NCI-H2227 treated with DMSO at 0.1 percent for 48 hours (cell line): ENCODE measurements at places on chromosomes 16 and 17.

DNA sequence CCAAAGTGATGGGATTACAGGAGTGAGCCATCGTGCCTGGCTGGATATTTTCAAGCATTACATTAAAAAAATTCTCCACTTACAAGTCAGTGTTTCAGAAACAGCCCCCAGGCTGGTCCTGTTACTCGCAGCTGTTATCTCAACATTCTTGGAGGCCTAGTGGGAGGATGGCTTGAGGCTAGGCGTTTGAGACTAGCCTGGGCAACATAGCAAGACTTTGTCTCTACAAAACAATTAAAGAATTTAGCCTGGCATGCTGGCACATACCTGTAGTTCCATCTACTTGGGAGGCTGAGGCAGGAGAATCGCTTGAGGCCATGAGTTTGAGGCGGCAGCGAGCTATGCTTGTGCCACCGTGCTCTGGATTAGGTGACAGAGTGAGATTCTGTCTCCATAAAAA, 26.5 kb upstream of the SPNS3 start:
- DNase-seq: no peak

DNA sequence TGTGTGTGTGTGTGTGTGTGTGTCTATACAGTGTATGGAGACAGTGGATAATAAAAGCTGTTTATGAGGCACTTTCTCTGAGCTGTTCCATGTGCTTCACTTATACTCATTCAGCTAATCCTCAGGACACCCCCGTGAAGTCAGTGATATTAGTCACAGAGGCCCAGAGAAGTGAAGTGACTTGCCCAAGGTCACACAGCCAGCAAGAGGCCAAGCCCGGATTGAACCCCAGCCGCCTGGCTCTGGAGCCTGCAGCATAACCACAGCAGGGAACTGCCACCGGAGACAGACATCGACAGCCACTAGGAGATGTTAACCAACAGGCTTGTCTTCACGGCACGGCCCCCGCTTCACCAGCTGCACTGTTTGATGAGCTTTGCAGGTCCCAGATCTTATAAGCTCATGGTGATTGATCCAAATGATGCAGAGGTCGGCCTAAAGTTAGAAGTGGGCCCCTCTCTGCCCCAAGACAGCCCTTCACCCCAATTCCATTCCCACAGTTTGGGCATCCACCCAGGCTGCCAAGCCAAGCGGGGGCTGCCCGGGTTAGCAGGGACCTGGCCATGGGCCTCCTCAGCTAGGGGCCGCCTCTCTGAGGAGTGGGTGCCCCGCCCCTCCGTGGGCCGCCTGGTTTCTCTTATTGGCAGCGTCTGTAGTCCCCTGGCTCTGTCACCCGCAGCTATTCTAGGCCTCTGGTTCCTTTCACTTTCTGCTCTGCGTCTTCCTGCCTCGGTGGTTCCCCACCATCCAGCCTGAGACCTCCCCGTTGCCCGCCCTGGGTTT, 30.9 kb downstream of the SOCS1 start:
- no peak for DNase-seq

DNA sequence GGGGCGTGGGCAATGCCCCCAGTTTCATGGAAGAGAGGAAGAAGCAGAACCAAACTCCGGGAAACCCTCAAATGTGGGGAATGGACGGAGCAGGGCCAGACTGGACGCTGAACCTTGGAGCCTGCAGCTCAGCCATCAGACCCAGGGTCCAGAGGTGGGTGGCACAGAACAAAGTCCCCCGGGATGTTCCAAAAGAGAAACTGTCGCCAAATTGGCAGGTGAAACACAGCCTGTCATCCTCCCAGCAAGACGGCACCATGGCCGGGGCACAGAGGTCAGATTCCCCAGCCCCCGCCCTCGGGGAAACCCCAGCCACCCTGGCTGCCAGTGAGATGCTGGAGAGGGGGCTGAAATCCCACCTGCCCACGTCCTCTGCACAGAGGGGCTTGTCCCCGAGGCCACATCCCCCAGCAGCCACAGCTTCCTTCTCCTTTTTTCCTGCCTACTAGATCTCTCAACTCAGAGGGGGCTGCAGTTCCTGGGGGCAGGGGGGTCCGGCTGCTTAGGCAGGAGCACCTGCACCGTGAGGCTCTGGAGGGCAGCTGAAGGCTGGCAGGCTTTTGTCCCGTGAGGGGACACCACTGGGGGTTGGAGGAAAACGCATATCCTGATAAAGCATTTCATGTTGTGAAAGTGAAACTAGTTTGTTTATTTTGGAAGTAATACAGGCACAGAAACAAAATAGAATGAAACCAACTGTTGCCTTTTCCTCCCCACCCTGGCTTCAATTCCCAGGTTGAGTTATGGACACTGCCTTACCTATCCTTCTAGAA, 1.2 kb upstream of the SECTM1 start:
- no peak for DNase-seq

GRCh38 chr17:74502861-74503260, 28.4 kb downstream of the CD300LB start:
- DNase-seq: no peak

GRCh38 chr17:5892921-5893675, 177.1 kb upstream of the WSCD1 start:
- DNase-seq: no peak

GRCh38 chr16:610513-611381, 20.0 kb upstream of the WFIKKN1 start:
- no peak for DNase-seq

DNA sequence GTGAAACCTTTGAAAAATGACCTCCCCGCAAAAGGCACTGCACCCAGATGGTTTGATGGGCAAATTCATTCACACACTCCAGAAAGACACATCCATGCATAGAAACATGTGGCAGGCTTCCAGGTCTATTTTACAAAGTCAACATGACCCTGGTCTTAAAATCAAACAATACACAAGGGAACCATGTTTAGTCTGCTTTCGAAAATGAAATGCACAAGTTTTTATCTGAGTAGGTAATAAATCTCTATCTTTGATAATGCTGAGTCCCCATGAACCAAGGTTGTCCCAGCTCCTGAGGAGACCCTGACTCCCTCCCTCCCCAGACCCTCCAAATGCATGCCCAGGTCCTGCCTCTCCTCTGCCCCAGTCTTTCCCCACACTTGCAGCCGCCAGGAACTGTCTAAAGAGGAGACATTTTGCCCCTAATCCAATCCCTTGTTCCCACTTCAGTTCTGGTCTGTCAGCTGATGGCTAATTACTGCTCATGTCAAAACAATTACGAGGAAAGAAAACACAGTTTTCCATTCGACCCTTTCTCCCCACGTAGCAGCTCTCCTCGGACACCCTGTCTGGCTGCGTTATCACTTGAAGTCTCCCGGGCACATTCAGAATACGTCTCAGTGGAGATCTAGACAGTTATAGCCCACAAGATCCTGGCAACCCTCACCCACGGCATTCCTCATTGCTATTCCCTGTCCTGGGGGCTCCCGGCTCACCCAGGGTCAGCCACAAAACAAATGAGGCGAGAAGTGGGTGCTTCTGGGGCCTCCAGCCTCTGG, 68.8 kb upstream of the RCVRN start:
- no peak for DNase-seq

- DNase-seq: no peak
These were observed 497 bp downstream of the CES1 start for GRCh38 chr16:55832425-55832772.

GRCh38 chr17:37301288-37301687, 74.5 kb upstream of the C17orf78 start:
- no peak for DNase-seq

- no peak for DNase-seq
These were observed 16.8 kb downstream of the POLR3E start for GRCh38 chr16:22313876-22314470.

GRCh38 chr17:74659889-74660288, 36.4 kb upstream of the CD300E start:
- no peak for DNase-seq

- DNase-seq: no peak
These were observed 1.4 kb upstream of the STH start for GRCh38 chr17:45997624-45998023.

DNA sequence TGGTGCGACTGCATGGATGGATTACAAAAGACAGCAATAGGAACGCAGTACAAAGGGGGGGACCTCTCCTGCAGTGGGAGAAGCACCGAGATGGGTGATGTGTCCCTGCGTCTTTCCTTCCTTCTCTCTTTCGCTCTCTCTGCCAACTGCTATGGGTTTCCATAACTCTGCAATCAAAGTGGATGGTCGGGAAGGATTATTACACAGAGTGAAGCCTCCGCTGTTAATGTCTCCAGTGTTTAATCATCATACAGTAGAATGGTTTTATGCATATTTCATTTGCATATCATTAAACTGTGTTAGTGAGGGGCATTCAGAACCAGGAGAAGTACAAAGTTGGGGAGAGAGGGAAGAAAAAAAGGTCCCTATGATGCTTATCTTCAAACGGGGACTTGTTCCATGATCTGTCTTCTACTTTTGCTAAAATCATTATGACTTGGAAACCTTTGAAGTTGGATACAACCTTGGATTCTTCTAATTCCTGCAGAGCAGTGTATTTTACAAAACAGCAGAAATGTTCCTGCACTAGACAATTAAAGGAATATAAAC, 255.9 kb upstream of the PMFBP1 start:
- no peak for DNase-seq

DNA sequence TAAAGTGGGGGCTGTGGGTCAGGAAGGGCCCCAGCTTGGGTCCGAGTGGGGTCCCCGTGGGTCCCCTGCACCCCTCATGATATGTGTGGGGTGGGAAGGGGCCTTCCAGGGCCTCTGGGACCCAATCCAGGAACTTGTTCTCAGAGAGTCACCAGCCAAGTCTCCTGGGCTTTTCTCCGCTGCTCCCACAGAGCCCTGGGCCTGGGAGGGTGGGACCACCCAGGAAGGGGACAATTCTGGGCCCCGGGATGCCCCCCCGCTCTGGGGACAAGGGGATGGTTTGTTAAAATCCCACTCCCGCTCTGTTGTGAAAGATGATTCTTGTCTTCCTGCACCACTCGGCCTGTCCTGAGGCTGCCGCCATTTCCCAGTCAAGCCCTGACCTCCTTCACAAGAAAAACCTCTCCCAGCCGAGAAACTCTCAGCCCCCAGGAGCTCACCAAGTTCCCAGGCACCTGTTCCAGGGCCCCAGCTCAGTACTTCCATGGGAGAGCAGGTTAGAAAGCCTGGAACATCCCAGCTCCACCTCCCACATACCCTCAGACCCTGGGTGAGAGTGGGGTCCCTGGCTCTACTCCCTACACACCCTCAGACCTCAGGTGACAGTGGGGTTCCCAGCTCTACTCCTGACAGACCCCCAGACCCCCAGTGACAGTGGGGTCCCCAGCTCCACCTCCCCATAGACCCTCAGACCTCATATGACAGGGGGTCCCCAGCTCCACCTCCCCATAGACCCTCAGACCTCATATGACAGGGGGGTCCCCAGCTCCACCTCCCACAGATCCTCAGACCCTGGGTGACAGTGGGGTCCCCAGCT, 75.1 kb downstream of the METRNL start:
- no peak for DNase-seq

DNA sequence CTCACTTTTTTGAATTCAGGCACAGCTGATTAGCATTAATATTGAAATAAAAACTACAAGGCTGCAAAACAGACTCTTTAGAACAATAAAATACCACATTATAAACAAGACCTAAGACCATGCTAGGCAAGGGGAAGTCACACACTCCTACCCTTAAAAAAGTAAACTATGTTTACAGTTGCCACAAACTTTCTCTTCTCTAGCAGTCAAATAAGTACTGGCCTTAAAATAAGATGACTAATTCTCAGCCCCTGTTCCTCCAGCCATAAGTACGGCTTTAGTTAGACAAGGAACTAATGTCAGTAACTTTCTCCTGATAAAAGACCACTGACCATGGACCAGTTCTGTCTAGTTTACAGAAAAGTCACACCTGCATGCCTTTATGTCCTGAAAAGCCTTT, 19.5 kb upstream of the CPHXL start:
- no peak for DNase-seq

DNA sequence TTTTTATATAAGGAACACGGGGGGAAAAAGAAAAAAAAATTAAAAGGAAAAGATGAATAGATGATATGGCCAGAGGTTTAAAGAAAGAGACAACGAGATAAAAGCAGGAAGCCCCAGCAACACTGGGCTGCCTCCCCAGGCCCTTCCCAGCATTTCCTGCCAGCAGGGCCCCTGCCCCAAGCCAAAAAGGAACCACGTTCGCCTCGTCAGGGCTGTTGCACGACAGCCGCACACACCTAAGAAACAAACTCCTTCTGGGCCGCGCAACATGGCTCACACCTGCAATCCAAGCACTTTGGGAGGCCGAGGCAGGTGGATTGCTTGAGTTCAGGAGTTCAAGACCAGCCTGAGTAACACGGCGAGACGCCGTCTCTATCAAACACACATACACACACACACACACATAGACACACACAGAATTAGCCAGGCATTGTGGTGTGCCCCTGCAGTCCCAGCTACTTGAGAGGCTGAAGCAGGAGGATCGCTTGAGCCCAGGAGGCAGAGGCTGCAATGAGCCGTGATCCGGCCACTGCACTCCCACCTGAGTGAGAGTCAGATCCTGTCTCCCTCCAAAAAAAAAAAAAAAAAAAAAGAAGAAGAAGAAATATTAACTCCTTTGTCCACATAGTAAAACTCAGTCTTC, 83.0 kb downstream of the ANKRD11 start:
- DNase-seq: no peak

DNA sequence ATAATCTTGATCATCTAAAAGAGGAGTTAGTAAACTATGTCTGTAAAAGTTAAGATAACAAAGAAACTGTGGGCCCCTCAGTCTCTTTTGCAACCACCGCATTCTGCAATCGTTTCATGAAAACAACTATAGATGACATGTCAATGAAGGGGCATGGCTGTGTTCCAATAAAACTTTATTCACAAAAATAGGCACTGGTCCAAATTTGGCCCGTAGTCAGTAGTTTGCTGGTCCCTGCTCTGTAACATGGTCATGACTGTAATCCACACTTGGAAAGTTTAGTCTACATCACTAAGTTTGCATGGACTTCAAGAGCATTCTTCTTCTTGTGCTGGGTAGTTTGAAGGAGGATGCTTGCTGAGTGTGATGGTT, 299.3 kb upstream of the PSMD7 start:
- no peak for DNase-seq
